ENCODE measurements at places on chromosomes 4 and X.
A peak's percentile ranks its signal among the peaks of the same experiment; 100 is the strongest.

DNA sequence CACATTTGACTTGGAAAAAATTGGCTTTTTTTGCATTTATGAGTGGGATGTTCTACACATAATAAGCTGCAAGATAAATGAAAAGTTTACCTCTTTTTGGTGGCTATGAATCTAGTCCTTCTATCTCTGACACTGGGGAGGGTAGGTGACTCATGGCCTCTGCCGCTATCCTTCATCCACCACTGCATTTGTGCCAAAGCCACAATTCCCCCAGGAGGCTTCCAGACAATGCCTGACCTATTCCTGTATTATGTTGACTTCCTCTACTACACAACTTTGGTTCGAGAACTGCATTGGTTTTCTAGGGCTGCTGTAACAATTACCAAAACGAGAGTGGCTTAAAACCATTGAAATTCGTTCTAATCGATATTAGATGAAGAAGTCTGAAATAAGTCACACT lies 245.6 kb downstream of the TRAM1L1 start:
- no peak for DNase-seq

DNA sequence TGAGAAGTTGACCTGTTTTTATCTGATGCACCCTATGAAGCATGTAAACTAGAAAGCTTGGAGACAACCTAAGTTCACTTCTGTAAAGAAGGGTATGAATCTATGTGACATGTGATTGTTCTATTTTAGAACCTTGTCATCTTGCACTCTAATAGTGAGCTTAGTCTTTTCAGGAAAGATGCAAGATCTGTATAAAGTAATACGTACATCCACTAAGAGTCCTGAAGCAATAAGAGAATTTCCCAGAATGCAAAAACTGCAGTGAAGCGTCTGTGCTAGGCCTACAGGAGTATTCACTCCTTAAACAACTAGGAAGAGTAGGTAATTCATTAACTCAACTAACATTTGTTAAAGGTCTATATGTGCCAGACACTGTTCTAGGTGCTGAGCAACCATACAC lies 23.3 kb upstream of the NDP start:
- no peak for DNase-seq

- DNase-seq, result no peak
Measured at GRCh38 chr4:118732591-118733330, 47.6 kb downstream of the METTL14 start.

DNA sequence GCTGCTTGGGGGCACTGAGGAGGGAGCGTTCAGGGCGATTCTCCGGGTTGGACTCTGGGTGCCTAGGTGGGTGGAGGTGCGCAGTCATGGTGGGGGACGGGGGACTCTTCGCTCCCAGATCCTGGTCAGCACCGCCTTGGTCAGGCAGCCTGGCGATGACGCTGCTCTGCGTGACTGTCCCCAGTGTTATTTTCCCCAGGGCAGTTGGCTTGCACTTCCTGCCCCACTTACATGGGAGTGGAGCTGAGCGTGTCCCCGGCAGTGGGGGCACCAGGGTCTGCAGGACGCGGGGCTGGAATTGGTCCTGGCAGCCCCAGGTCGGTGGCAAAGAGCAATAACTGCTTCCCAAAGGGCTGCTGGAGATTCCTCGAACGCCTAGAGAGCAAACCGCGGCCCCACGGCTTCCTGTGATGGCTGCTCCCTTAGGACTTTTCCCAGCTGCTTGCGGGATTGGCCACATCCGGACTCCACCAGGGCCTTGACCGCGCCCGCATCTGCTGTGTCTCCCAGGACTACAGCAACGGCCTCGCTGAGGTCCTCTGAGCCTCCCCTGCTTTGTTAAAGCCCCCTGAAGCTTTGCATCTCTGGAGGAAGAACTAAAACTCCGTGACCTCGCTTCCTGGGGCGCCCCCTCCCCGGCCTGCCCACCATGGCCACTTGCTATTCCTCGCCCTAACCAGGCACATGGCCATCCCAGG lies 35.3 kb upstream of the GPR78 start:
- no peak for DNase-seq

- no peak for DNase-seq
Measured at GRCh38 chr4:101201421-101201820, 145.9 kb downstream of the PPP3CA start.

DNA sequence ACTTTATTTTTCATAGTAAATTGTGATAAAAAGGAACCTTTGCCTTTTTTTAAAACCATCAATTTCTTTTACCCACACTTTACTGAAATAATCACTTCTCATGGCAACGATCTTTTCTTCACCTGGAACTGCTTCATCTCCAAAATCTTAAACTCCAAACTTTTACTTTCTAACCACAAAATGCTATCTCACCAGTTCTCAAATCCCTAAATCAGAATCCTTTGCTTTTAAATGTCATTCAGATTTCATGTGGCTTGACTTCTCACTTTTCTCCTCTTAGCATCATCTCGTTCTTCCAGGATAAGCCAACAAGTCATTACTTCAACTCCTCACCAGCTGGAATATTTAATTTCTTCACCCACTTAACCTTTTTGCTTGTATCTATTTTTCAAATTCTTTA lies 284.3 kb upstream of the RASGEF1B start:
- no peak for DNase-seq

GRCh38 chrX:24257011-24257410 lies 56.9 kb downstream of the SUPT20HL2 start:
- no peak for DNase-seq

- DNase-seq, result no peak
Measured at GRCh38 chrX:38654302-38654701, 93.0 kb downstream of the TSPAN7 start.

DNA sequence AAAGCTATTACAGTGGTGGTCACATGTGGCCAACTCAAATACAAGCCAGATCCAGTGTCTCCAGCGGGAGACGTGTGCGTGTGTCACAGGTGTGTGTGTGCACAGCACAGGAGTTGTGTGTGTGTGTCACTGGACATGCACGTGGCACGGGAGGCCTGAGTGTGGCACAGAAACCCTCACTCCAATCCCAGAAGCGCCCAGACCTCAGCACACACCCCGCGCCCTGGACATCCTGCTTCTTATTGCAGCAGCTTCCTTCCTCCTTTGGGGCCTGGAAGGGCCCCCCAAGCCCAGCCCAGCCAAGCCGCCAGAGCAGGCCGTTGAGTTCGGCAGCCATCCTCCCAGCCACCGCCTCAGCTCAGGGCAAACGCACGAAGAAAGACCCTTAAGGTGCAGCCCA lies 37.9 kb downstream of the ACOX3 start:
- no peak for DNase-seq

- no peak for DNase-seq
Measured at GRCh38 chr4:36549992-36550391, 268.6 kb downstream of the DTHD1 start.

DNA sequence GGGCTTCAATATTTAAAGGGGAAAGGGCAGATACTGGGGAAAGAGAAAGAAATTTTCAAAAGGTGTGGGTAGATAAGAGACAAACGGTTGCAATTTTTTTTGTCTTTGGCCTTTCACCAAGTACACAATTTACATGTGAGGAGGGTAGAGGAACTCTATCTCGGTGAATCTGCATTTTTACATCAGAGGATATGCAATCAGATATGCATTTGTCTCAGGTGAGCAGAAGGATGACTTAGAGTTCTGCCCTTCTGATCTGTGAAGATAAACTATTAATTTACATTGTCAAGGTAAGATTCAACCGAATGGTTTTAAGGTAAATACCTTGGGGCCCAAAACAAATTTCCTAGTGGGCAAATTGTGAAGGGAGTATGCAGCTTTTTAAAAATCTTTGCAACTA lies 169.9 kb downstream of the COX18 start:
- DNase-seq, result no peak

DNA sequence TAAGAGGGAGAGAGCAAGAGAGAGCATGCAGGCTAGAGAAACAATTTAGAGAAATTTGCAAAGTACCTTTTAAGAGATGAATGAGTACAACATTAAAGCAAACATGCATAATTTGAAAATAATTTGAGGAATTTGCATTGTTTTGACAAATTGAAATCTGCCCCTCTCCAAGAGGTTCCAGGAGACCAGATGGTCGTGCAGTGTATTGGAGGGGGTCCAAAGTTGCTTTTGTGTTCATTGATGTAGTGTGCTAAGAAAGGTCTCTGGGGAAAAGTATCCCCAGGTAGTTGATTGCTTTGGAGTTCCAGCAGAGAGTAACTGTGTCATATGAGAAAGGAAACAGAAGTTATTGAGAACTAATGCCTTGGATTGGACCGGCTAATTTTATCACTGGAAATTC lies 635.0 kb upstream of the TENM3 start:
- no peak for DNase-seq

DNA sequence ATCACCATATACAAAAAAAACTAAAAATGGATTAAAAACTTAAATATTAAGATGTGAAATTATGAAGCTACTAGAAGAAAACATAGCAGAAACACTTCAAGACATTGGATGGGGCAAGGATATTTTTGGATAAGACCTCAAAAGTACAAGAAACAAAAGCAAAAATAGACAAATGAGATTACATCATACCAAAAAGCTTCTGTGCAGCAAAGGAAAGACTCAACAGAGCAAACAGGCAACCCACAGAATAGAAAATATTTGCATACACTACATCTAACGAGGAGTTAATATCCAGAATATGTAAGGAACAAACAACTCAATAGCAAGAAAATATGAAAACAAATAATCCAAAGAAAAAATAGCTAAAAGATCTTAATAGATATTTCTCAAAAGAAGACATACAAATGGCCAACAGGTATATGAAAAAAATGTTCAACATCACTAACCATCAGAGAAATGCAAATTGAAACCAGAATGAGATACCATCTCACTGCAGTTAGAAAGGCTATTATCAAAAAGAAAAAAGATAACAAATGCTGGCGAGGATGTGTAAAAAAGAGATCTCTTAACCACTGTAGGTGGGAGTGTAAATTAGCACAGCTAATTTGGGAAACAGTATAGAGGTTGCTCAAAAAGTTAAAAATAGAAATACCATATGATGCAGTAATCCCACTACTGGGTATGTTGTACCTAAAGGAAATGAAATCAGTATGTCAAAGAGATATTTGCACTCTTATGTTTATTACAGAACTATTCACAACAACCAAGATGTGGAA lies 17.8 kb upstream of the LRCH2 start:
- no peak for DNase-seq

- no peak for DNase-seq
Measured at GRCh38 chrX:37830371-37830770, 17.0 kb downstream of the DYNLT3 start.

GRCh38 chr4:29565256-29565655 lies 1154.9 kb upstream of the PCDH7 start:
- DNase-seq, result no peak

- DNase-seq, result no peak
Measured at GRCh38 chr4:181739031-181739430, 504.2 kb upstream of the TENM3 start.

DNA sequence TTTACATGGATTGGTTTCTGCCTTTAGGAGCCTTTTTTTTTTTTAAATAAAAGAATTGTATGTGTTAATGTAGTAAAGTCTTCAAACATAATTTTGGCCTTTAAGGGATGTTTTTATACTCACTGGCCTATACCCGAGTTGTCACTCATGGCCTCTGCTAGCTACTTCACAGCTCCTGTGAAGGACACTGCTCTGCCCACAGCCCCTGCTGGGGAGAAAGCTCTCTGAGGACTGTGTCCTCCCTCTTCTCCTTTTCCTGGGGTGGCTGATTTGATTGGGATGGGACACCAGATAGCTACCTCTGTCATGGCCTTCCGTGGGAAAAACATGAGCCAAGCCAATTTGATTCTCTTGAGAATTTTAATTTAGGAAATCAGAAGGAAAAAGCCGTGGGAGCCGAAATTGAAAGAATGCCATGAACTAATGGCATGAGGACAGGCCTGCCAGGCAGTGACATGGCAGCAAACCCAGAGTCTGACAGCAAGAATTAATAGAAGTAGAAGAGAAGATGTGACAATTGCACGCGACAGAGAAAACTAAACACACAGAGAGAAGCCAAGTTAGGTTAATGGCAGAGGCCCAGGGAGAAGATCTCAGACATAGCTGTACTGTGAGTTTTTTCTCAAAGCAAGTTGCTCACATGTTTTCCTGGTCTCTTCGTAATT lies 81.4 kb downstream of the ARHGAP10 start:
- no peak for DNase-seq

DNA sequence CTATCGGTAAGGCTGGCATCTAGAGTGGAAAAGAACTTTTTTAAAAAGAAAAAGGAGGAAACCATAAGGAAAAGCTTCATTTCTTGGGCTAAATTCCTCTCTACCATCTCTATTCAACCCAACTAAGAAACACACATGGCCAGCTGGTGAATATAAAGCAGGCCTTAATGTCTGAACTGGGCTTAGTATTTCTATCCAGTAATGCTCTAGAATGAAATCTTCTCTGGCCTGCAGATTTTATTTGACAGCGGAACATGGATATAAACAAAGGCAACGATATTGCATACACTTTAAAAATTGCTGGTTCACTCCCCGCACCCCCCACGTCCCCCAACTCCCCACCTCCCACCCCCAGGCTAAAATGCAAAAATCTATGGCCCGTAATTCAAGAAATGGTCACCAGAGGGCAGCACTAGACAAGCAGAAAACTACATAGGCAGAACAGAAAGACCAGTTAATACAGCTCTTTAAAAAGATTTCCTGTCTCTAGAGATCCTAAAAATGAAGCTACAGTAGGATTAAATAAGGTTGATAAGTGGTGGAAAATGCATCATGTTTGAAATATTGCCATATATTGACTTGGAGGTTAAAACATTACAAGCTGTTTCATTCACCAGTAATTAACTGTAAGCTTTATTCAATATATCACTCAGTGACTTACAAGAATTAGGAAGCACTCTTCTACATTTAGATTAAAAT lies 155.2 kb upstream of the GALNT7 start:
- peak; percentile 46 for DNase-seq

GRCh38 chr4:75434105-75434504 lies 80.1 kb downstream of the RCHY1 start:
- no peak for DNase-seq

DNA sequence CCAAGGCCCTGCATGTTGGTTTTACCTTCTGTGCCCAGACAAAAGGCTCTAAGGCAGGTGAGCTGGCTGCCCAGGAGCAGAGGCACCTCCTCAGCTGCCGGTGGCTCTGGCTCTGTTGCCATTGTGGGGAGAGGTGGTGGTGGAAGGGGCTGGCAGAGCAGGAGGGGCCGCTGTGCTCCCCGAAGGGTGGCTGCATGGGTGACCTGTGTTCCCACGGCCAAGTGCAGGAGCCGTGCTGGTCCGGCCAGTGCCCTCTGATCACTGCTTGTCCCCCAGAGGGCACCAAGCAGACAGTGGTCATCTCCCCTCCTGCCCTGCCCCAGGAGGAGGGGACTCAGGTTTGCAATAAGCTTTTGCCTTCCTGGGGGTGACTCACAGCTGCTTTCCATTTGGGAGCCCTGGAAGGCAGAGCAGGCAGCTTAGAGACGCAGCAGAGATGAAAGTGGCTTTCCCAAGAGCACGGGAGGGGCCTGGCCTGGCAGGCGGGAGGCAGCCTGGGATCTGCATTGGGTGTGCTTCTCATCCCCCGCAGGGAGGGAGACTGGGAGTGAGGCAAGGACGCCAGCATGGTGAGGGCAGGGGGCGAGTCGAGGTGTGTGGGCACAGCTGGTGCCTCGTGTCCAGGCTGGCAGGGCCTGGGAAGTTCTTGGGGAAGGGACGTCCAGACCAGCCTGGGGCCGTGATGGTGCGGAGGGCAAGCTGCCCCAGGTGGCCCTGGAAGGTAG lies 28.7 kb downstream of the DOK7 start:
- no peak for DNase-seq

Data from activated naive CD4-positive, alpha-beta T cell treated with Interleukin-2 at 50 U/mL for 16 hours (primary cell).